Adrenal gland (tissue), 19 donors: ENCODE measurements at places on chromosomes 13 and 19. TPM values are rescaled to one million over a fixed set of nuclear protein-coding genes. Genes with fewer than 3 reads are reported as not detected.

Gene ZNF763
- 1.8 TPM for total RNA-seq

Gene IL17D
- 0.47 TPM for total RNA-seq

Gene TJP3
- 0.22 TPM for total RNA-seq

DNA sequence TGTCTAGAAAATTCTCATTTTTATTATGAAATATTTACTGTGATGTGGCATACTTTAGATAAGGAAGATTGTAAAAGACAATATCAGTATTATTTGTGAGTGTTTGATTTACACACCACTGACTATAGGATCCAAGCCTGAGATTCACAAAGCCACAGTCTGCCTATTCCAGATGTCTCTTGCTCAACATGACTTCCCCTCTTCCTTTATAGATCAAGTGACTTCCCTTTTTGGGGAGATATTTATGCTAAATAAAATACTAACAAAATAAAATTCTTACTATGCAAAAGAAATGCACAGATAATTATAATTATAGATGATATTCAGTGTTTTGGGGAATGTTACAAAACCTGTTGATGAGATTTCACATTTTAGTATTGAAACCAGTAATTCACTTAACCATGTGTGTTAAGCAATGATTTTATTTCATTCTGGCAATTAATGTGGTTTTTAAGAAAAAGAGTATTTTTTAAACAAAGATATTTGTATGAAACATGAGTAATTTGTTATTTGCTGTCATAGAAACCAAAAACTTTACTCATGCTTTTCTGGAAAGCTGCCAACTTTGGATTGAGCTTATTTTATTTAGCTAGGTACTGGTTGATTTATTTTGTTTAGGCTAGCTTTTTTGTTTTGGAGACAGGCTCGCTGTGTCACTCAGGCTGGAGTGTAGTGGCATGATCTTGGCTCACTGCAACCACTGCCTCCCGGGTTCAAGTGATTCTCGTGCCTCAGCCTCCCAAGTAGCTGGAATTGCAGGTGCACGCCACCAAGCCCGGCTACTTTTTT lies 13.7 kb upstream of the GPR183 start:
- no peak for DNase-seq

DNA sequence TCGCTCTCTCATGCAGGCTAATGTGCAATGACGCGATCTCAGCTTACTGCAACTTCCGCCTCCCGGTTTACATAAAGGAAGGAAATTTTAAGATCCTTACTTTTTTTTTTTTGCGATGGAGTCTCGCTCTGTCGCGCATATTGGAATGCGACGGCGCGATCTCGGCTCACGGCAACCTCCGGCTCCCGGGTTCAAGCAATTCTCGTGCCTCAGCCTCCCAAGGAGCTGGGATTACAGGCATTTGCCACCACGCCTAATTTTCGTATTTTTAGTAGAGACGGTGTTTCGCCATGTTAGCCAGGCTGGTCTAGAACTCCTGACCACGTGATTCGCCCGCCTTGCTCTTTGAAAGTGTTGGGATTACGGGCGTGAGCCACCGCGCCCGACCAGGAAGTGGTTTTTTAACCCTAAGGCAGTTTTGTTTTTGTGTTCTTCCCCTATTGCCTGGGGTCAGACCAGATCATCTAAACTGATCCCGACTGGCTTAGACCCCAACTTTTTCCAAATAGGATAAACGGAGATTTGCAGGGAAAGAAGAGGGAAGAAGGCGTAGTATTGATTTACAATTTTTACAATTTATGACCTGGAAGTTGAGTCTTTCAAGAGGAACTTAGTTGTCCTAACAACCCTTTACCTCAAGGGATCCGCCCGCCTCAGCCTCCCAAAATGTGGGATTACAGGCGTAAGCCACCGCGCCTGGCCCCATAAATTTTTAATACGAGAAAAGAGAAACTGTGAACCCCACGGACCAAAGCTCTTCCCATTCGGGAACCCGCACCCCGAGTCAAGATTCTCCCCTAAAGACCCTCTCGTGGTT lies 142.0 kb downstream of the ZNF737 start:
- peak; percentile 79 for DNase-seq

DNA sequence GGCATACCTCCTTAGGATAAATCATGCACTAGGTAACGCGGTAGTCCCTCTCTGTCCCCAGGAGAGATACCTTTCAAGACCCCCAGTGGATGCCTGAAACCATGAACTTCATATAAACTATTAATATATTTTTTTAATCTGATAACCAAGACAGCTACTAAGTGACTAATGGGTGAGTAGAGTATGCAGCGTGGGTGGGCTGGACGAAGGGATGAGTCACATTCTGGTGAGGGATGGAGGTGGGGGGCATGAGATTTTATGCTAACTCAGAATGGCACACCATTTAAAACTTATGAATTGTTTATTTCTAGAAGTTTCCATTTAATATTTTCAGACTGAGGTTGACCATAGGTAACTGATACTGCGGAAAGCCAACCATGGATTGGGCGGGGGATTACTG lies 46.2 kb downstream of the CDK8 start:
- peak; percentile 16 for DNase-seq

DNA sequence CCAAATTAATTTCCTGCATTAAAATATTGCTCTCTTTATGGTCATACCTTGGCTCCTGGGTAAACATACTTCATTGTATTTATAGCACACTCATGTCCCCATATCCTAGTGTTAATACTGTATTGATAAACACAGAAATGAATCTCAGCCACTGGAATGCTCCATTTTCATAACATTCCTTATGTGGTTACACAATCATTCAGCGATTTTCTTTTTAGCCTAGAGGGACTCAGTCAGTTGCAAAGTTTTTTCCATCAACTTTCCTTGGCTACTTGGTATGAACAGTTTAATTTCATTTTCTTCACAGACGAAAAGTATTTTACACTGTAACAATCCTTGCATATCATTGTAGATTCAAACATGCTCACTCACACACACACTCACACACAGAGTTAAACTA lies 471.5 kb downstream of the FGF14 start:
- DNase-seq: no peak

Gene PSG11
- total RNA-seq: not detected

Gene TRPC4
- total RNA-seq: 1.7 TPM

DNA sequence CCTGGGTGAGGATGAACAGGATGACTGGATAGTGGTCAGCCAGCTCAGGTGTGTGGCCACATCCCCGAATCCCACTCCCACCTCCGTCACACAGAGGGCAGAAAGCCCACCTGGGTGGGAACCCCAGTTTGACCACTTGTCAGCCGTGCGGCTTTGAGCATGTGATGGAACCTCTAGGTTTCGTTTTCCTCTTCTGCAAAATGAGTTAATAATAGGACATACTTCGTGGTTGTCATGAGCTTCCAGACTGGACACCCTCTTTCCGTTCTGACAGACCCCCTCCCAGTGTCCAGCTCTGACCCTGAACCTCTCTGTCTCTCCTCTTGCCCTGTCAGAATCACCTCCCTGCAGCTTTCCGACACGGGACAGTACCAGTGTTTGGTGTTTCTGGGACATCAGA lies 1.8 kb downstream of the AXL start:
- DNase-seq: no peak

DNA sequence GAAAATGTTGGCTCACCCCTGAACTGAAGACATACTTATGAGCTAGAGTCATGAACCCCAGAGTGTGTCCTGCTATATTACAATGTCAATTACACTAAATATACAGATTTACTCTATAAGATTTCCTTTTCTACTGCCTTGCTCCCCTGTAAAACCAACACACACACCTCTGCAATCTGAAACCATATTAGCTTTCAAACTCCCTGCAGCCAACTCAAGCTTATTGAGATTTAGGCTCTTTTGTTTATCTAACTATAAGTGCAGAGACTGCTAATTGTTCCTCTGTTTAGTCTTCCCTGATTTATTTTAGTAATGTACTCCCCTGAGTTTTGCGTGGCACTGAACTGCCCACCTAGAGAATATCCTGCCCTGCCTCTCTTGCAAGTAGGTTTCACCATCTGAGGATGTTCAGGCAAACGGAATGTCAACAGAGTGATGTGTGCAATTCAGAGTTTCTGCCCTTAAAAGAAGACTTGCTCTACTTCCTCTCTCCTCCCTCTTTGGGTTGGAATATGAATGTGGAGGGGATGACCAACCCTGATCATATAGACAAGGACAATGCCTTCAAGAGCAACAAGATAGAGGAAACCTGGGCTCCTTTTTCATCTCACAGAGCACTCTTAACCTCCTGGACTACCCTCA lies 22.3 kb downstream of the FAM216B start:
- DNase-seq: no peak

GRCh38 chr19:1651568-1652291 lies 685 bp downstream of the TCF3 start:
- DNase-seq: peak; percentile 41

GRCh38 chr19:50745221-50745620 lies 22.1 kb downstream of the CLEC11A start:
- no peak for DNase-seq

GRCh38 chr13:110645750-110646149 lies 30.4 kb downstream of the NAXD start:
- no peak for DNase-seq

DNA sequence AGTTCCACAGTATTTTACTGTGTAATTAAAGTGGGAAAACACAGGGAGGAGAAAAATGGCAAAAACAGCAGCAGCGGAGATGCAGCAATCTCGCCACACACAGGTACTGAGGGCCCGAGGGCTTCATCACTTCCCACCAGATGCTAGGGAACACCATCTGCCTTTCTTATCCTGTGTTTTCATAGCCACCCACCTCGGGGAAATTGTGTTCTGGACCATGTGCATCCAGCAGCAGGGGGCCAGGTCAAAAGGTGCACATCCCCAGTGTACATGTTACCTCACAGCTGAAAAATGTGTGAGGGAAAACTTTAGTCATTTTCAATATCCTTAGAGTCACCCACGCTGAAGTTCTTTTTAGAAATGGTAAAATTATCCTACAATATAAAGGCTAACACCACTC lies 30.2 kb downstream of the PDCD5 start:
- DNase-seq: no peak
